ENCODE measurements at places on chromosomes 5 and 9.

GRCh38 chr9:95315108-95315746 is 2.3 kb downstream of the FANCC start:
- DNase-seq, result no peak

GRCh38 chr9:114335745-114336144 is 6.1 kb downstream of the ORM2 start:
- no peak for DNase-seq

DNA sequence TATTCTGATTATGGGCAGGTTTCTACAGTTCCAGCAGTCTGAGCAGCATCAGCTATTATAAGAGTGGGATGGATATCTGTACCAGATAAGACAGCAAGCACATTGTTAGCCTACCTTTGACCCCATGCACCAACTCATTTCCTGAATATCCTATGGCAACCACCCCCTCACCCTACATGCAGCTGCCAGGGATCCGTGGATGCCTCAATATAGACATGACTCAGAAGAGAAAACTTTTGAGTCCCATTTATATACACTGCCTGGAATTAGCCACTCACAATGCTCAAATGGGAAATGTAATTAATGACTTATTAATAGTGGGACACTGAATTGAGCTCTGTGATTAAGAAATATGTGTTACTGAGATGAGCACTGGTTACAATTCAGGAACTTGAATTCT is 124.4 kb downstream of the SSBP2 start:
- DNase-seq, result no peak

DNA sequence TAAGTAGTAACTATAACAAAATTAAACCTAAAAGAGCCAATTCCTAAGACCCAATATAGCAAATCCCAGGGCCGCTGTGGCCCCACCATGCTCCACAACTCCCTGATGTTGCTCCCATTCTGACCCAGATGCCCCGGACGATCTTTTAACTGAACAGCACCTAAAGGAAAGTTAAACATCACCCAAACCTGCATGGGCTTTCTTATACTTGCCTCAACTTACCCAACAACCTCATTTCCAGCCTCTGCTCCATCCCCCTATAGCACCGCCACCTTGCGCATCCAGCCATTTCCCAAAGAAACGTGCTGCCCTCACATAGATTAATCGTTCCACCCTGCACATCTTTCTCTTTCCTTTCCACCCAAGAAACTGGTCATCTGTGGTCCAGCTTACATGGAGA is 54.6 kb downstream of the ZNF354C start:
- no peak for DNase-seq

GRCh38 chr9:127903557-127904475 is 4.4 kb upstream of the ST6GALNAC6 start:
- DNase-seq, result no peak

DNA sequence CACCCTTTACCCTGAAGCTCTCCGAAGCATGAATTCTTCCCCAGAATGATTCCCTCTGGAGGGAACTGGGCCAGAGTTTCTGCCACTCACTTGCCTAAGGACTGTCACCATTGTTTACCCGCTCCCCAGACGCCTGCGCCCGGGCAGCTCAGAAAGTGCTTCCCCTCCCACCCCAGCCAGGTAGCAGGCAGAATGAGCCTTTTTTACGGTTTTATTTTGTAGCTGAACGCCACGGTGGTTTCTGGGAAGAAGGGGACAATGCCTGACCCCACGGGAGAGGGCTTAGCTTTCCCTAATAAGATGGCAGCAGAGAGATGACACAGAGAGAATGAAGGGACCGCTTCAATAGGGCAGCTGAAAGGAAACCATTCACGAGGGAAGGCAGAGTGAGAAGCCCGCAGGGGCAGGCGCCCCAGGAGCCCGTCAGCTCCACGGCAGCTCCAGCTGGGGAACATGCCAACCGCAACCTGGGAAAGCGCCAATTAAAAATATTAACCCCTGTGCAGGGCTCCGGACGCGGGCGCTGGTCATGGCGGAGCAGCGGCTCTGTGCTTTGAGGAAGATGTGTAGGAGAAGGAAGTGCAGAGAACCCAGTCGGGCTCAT is 20.4 kb upstream of the NTNG2 start:
- DNase-seq, result no peak

GRCh38 chr5:3118340-3118739 is 366.9 kb upstream of the IRX2 start:
- no peak for DNase-seq

DNA sequence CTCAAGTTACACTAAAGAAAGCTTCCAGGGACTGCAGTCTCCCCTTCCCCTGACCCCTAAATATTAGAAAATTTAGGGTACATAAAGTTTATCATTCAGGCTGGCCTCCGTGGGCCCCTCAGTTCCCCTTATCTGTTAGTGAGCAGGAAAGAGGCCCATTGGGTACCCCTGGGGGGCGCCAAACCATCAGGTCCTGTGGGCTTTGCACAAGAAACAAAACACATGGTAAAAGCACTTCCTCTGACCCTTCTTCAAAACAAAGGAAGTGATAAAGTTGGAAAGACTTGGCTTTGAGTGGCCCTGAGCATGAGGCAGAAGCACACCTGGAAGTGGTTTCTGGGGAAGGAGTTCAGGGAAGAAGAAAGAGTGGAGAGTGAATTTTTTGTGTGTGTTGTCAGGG is 213.0 kb downstream of the SMARCA2 start:
- DNase-seq, result peak; percentile 85

- no peak for DNase-seq
Measured at GRCh38 chr5:6745706-6746222, 32.5 kb downstream of the TENT4A start.

DNA sequence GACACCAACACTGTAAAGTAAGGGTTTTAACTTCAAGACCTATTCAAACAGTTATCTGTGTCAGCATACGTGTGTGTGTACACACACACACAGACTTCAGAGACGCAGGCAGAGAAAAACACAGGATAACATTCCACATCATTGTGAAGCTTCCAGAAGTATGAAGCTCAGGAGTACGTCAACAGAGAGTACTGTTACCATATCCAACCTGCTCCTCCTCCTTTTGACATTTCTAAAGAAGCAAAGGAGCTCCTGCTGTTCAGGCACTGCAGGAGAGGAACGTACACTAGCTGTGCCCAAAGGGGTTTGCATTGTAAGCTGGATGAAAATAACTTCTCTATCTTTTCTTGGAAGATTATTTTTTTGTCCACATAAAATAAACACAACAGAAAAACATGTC is 180.7 kb downstream of the MEF2C start:
- DNase-seq, result no peak

- DNase-seq, result no peak
Measured at GRCh38 chr5:130529511-130530485, 625.5 kb downstream of the CHSY3 start.

GRCh38 chr9:98888801-98889421 is 54.8 kb upstream of the COL15A1 start:
- no peak for DNase-seq
